Transverse colon (tissue), 4 donors: ENCODE measurements at places on chromosomes 2 and 18. TPM values are rescaled to one million over a fixed set of nuclear protein-coding genes. Genes with fewer than 3 reads are reported as not detected.

GRCh38 chr2:217816396-217816869, 186.4 kb downstream of the TNS1 start:
- no peaks in the 10 kb centered on the region for H3K36me3 ChIP-seq
- H3K4me1 ChIP-seq: peaks cover 22% of the 10 kb centered on the region
- DNase-seq: no peak
- H3K27ac ChIP-seq: peak overlapping the region; percentile 29
- no peak overlapping the region for H3K4me3 ChIP-seq

GRCh38 chr2:52107124-52107523, 1075.2 kb upstream of the NRXN1 start:
- H3K4me1 ChIP-seq: no peaks in the 10 kb centered on the region
- H3K4me3 ChIP-seq: no peak overlapping the region

DNA sequence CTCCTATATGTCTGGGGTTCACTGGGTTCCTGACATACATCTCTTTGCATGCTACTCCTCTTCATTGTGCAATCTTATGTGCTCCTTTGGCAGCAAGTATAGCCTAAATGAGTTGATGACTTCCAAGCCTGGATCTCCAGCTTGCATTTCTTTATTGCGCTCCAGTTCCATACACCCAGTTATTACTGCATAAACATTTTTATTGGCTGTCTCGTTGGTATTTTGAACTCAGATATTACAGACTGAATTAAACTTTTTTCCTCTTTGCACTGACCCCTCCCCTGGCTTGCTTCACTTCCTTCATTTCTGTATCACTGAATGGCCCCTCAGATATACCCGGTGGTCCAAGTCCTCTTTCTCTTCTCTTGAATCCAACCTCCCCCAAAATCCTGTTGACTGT, 219.2 kb downstream of the MC4R start:
- H3K27me3 ChIP-seq: no peaks in the 10 kb centered on the region
- no peak overlapping the region for H3K27ac ChIP-seq
- H3K4me3 ChIP-seq: no peak overlapping the region
- DNase-seq: no peak

DNA sequence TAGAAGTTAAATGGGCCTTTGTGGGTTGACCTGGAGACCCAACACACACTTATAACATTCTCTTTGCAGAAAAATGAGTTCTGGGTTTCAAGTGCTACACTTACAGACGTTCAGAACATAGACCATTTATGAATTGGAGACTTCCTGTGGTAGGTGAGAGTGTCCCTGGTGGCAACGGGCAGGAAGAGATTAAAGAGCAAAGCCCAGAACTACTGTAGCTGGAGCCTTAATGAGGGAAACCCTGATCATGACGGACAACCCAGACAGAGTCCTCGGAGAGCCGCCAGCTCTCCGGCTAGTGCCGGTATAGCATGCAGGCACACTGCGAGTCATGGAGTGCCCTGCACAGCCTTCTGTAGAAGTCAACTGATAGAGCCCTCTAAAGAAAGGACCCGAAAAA, 44.5 kb upstream of the RMDN2 start:
- peaks cover 3% of the 10 kb centered on the region for H3K27me3 ChIP-seq
- DNase-seq: no peak
- H3K27ac ChIP-seq: no peak overlapping the region
- no peaks in the 10 kb centered on the region for H3K4me1 ChIP-seq

DNA sequence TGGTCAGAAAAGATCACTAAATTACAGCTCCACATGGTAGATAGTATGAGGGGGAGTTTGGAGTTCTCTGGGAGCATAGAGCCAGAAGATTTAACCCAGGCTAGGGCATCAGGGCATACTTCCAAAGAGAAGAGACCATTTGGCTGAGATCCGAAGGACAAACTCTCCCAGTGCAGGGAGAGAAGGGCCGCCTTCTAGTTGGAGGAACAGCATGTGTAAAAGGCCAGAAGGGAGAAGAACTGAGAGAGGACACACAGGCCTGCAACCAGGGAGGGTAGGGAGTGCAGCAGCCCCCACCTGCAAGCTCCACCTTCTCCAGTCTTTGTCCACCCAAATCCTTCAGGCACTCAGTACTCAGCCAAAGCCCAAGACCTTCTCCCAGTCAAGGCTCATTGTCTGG, 182.0 kb downstream of the GFPT1 start:
- no peaks in the 10 kb centered on the region for H3K4me1 ChIP-seq
- H3K36me3 ChIP-seq: no peaks in the 10 kb centered on the region
- H3K27me3 ChIP-seq: no peaks in the 10 kb centered on the region
- H3K27ac ChIP-seq: peak overlapping the region; percentile 30
- DNase-seq: no peak
- H3K4me3 ChIP-seq: no peak overlapping the region

DNA sequence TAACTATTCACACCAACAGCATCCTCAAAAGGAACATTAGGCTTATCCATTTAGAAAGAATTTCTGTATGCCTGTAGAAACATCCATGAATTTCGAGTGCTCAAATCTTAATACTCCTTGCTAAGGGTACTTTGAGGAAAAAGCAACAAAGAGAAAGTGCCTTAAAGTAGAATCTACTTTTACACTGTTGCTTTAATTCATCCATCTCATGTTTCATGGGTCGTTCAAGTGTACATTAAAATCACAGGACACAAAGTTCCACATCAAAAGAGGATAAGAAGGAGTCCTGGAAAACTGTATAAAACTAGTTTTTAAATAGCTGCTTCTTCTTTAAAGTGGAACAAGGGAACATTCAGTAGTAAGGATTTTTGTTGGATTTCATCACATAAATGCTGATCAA, 54.5 kb downstream of the LRP1B start:
- H3K4me1 ChIP-seq: no peaks in the 10 kb centered on the region

GRCh38 chr18:48922801-48923730, 27.7 kb downstream of the SMAD7 start:
- DNase-seq: peak; percentile 79
- H3K27ac ChIP-seq: peak overlapping the region; percentile 88
- peaks cover 60% of the 10 kb centered on the region for H3K4me1 ChIP-seq

GRCh38 chr2:212912445-212913103, 238.8 kb downstream of the IKZF2 start:
- DNase-seq: peak; percentile 77
- H3K27me3 ChIP-seq: no peaks in the 10 kb centered on the region
- H3K27ac ChIP-seq: peak overlapping the region; percentile 73

GRCh38 chr2:46576875-46577274, 97.5 kb downstream of the TMEM247 start:
- H3K27me3 ChIP-seq: no peaks in the 10 kb centered on the region
- H3K4me1 ChIP-seq: no peaks in the 10 kb centered on the region
- DNase-seq: no peak
- H3K4me3 ChIP-seq: no peak overlapping the region
- H3K27ac ChIP-seq: no peak overlapping the region

- H3K27me3 ChIP-seq: no peaks in the 10 kb centered on the region
- no peak for DNase-seq
- H3K4me1 ChIP-seq: no peaks in the 10 kb centered on the region
- H3K4me3 ChIP-seq: no peak overlapping the region
- H3K36me3 ChIP-seq: no peaks in the 10 kb centered on the region
- no peak overlapping the region for H3K27ac ChIP-seq
Observed at GRCh38 chr2:46430992-46431391, 48.4 kb upstream of the TMEM247 start.

- H3K4me3 ChIP-seq: no peak overlapping the region
- H3K4me1 ChIP-seq: peaks cover 13% of the 10 kb centered on the region
- no peak for DNase-seq
- no peak overlapping the region for H3K27ac ChIP-seq
Observed at GRCh38 chr2:219511547-219512325, 2.5 kb upstream of the ASIC4 start.

GRCh38 chr2:233389601-233390125, 35.4 kb downstream of the DGKD start:
- H3K36me3 ChIP-seq: no peaks in the 10 kb centered on the region
- H3K4me3 ChIP-seq: no peak overlapping the region
- no peak for DNase-seq
- H3K4me1 ChIP-seq: peaks cover 29% of the 10 kb centered on the region
- H3K27ac ChIP-seq: peak overlapping the region; percentile 86
- H3K27me3 ChIP-seq: no peaks in the 10 kb centered on the region

GRCh38 chr2:26934335-26934724, 36.1 kb upstream of the MAPRE3 start:
- H3K4me3 ChIP-seq: no peak overlapping the region
- no peaks in the 10 kb centered on the region for H3K4me1 ChIP-seq
- peaks cover 4% of the 10 kb centered on the region for H3K27me3 ChIP-seq
- no peak overlapping the region for H3K27ac ChIP-seq

GRCh38 chr18:22088996-22089640, 80.3 kb upstream of the GATA6 start:
- no peaks in the 10 kb centered on the region for H3K36me3 ChIP-seq
- H3K27ac ChIP-seq: no peak overlapping the region
- H3K4me3 ChIP-seq: no peak overlapping the region
- H3K27me3 ChIP-seq: no peaks in the 10 kb centered on the region

- H3K27me3 ChIP-seq: no peaks in the 10 kb centered on the region
- H3K27ac ChIP-seq: no peak overlapping the region
- no peak overlapping the region for H3K4me3 ChIP-seq
- no peak for DNase-seq
- H3K36me3 ChIP-seq: no peaks in the 10 kb centered on the region
Observed at GRCh38 chr18:59646963-59647307, 50.3 kb downstream of the CCBE1 start.

- peak; percentile 43 for DNase-seq
- peaks cover 40% of the 10 kb centered on the region for H3K27me3 ChIP-seq
- peak overlapping the region; percentile 88 for H3K27ac ChIP-seq
- peak overlapping the region; percentile 80 for H3K4me3 ChIP-seq
- H3K4me1 ChIP-seq: peaks cover 26% of the 10 kb centered on the region
Observed at GRCh38 chr2:222424729-222425671, 657 bp downstream of the SGPP2 start.

GRCh38 chr2:184685999-184686841, 87.9 kb downstream of the ZNF804A start:
- H3K27me3 ChIP-seq: no peaks in the 10 kb centered on the region
- H3K36me3 ChIP-seq: no peaks in the 10 kb centered on the region
- no peak overlapping the region for H3K27ac ChIP-seq
- H3K4me1 ChIP-seq: no peaks in the 10 kb centered on the region
- H3K4me3 ChIP-seq: no peak overlapping the region

GRCh38 chr18:9475643-9476591, 604 bp downstream of the RALBP1 start:
- peaks cover 17% of the 10 kb centered on the region for H3K4me1 ChIP-seq
- H3K27ac ChIP-seq: peak overlapping the region; percentile 95
- peak overlapping the region; percentile 85 for H3K4me3 ChIP-seq
- H3K36me3 ChIP-seq: no peaks in the 10 kb centered on the region
- H3K27me3 ChIP-seq: no peaks in the 10 kb centered on the region

DNA sequence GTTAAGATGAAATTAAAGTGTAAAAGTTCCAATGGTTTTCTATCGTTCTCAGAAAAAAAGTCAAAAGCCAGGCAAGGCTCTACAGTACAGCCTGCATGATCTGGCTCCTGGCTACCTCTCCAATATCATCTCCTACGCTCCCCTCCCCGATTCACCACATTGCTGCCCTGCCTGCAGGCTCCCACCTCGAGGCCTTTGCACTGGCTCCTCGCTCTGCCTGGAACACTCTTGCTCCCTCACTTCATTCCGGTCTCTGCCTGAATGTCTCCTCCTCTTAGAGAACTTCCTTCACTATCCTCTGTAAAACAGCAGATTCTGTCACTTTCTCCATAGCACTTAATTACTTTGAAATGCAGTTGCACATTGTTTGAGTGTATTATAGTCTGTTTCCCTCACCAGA, 72.5 kb downstream of the KLF7 start:
- no peak for DNase-seq
- H3K4me1 ChIP-seq: no peaks in the 10 kb centered on the region
- no peak overlapping the region for H3K4me3 ChIP-seq
- H3K36me3 ChIP-seq: no peaks in the 10 kb centered on the region

GRCh38 chr18:23890589-23890988, 124.0 kb upstream of the TTC39C start:
- H3K36me3 ChIP-seq: no peaks in the 10 kb centered on the region
- H3K27ac ChIP-seq: no peak overlapping the region
- H3K27me3 ChIP-seq: no peaks in the 10 kb centered on the region
- no peak overlapping the region for H3K4me3 ChIP-seq

DNA sequence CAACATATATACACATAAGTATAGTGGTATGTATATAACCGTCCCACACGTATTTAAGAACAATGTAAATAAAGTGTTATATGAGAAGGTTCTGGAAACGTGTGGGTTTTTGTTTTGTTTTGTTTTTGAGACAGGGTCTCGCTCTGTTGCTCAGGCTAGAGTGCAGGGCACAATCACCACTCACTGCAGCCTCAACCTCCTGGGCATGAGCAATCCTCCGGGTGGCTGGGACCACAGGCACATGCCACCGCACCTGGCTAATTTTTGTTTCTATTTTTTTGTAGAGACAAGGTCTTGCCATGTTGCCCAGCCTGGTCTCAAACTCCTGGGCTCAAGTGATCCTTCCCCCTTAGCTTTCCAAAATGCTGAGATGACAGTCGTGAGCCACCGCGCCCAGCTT, 6.2 kb downstream of the ADAM17 start:
- peaks cover 58% of the 10 kb centered on the region for H3K4me1 ChIP-seq
- H3K27me3 ChIP-seq: no peaks in the 10 kb centered on the region
- no peak overlapping the region for H3K4me3 ChIP-seq
- no peak overlapping the region for H3K27ac ChIP-seq
- H3K36me3 ChIP-seq: no peaks in the 10 kb centered on the region

DNA sequence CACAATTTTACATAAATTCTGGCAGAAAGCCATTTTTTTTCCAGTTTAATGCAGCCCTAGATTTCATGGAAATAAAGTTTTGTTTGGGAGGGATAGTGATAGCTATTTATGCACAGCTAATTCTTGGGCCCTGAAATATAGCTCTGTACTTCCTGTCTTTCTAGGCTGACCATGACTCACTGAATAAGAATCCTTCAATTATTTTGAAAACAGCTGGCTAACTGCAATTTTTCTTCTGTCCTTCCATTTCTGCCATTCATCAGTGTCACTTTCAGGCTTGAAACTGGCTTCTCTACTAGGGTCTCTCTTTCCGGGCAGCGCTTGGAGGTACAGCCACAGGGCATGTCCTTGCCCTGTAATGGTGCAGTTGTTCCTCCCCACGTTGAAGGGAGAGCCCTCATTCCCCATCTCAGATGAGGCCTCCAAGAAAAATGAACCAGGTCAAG, 97.1 kb upstream of the TMEM178A start:
- no peak overlapping the region for H3K4me3 ChIP-seq
- H3K36me3 ChIP-seq: no peaks in the 10 kb centered on the region
- H3K27ac ChIP-seq: peak overlapping the region; percentile 25

Gene IL36G
- not detected for total RNA-seq

Gene IL18RAP
- total RNA-seq: not detected

Gene UGT1A3
- 2.6 TPM for total RNA-seq

Gene DNAJC27
- 6.2 TPM for total RNA-seq

Gene CRYGA
- not detected for total RNA-seq

Gene ATP5MC3
- 391 TPM for total RNA-seq

Gene PROC
- total RNA-seq: not detected

Gene LCT
- not detected for total RNA-seq

Gene COL6A3
- total RNA-seq: 81.9 TPM

Gene CROCC2
- total RNA-seq: not detected

Gene CBLN2
- 1.3 TPM for total RNA-seq

Gene TXNDC2
- 0.27 TPM for total RNA-seq

Gene NETO1
- total RNA-seq: not detected

Gene ABHD3
- 124 TPM for total RNA-seq

Gene NR4A2
- total RNA-seq: 3.7 TPM

Gene C2orf78
- total RNA-seq: not detected

Gene ACTG2
- 679 TPM for total RNA-seq
